ENCODE measurements at places on chromosomes 3 and 15.

GRCh38 chr15:76183930-76184649, 124.3 kb downstream of the TMEM266 start:
- peak; percentile 66 for DNase-seq

DNA sequence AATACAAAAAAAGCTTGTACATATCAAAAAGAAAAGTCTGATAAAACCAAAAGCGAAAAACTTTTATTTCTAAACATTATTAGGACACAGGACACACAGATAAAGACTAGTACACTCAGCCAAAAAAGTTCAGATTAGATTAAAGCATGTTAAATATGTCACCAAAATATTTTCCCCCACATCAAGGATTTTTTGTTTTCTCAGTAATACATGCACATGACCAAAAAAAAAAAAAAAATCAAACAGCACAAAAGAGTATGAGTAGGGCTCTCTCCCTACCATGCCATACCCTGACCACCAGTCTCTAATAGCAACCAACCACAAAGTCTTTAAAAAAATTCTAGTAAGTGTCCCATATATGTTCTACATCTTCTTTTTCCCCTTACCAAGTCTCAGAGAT, 77.4 kb downstream of the LRRFIP2 start:
- DNase-seq = no peak

- no peak for DNase-seq
Measured at GRCh38 chr15:78105476-78106241, 13.3 kb downstream of the SH2D7 start.

GRCh38 chr3:168168743-168169142, 73.0 kb upstream of the GOLIM4 start:
- DNase-seq = no peak

GRCh38 chr3:46489381-46489780, 8.4 kb upstream of the RTP3 start:
- DNase-seq = no peak

GRCh38 chr3:190083635-190084034, 37.1 kb downstream of the P3H2 start:
- DNase-seq = no peak

GRCh38 chr15:32029862-32030781, at the start of gene CHRNA7:
CHRNA7 (plus strand) TSS chr15:32030515; CDS start chr15:32030595, 80 bp downstream.
- DNase-seq = peak; percentile 95

DNA sequence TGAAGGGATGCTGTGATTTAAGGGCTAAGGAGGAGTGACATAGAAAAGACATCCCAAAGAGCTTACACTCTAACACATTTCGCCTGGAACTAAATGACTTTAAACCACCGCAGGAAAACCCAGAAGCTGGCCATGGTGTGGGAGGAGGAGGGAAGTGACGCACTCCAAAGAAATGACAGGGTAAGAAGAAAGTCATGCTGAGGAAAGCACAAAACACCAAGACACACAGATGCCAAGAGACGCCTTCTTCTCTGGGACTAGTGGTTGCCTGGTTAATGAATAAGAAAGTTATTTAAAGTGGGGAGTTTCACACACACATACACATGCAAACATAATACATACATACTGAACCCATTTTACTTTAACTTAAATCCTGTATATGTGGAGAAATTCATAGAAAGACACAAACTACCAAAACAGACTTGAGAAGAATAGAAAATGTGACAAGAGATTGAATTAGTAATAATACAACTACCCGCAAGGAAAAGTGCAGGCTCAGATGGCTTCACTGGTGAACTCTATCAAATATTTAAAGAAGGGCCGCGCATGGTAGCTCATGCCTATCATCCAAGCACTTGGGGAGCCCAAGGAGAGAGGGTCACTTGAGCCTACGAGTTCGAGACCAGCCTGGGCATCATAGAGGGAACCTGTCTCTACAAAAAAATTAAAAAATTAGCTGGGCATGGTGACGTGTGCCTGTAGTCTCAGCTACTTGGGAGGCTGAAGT, 125.5 kb downstream of the NSMCE3 start:
- DNase-seq = no peak

DNA sequence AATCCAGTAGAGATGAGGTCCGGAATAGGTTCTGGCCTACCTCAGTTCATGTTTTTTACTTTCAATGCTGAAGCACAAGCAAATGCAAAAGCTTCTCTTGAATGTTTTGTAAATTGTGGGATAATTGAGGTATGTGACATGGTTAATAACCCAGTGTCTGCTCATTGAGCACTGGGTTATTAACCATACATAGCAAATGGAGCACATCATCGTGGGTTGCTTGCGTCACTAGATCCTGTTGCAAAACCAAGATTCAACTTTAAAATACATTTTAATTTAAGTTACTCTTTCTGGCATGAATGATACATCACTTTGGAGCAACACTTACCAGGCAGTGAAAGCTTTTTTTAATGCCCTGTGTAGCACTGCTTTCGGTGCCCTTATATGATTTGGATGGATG, 165.6 kb downstream of the IGF1R start:
- no peak for DNase-seq

DNA sequence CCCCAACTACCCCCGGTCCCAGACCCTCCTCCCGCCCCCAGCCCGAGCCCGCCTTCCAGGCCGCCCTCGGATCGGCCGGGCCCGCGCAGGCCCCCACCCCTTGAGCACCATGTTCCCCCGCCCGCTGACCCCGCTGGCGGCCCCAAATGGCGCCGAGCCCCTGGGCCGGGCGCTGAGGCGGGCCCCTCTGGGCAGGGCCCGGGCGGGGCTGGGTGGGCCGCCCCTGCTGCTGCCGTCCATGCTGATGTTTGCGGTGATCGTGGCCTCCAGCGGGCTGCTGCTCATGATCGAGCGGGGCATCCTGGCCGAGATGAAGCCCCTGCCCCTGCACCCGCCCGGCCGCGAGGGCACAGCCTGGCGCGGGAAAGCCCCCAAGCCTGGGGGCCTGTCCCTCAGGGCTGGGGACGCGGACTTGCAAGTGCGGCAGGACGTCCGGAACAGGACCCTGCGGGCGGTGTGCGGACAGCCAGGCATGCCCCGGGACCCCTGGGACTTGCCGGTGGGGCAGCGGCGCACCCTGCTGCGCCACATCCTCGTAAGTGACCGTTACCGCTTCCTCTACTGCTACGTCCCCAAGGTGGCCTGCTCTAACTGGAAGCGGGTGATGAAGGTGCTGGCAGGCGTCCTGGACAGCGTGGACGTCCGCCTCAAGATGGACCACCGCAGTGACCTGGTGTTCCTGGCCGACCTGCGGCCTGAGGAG, 472 bp downstream of the CHST14 start:
- DNase-seq = peak; percentile 74

DNA sequence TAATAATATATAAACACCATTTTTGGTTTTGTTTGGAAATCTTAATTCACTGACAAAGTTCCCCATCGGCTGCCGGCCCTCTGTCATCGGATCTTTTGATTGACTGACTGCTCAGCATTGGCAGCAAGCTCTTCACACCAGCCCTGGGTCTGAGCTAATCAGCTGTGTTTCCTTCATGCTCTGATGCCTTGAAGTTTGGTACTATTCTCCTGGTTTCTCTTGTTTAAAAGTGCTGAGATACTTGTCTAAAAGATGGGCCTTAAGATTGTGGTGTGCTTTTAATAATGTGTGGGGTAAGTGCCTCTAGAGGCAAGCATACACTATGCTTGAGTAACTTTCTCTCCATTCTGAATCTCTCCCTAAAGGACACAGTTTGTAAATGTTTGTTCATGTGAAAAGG, 415.5 kb upstream of the TPRG1 start:
- DNase-seq = no peak

- peak; percentile 24 for DNase-seq
Measured at GRCh38 chr15:82066455-82066854, 20.6 kb upstream of the MEX3B start.

All from neural progenitor cell (in vitro differentiated cells).